ENCODE measurements at places on chromosomes 4 and X. TPM values are rescaled to one million over a fixed set of nuclear protein-coding genes. Genes with fewer than 3 reads are reported as not detected.

DNA sequence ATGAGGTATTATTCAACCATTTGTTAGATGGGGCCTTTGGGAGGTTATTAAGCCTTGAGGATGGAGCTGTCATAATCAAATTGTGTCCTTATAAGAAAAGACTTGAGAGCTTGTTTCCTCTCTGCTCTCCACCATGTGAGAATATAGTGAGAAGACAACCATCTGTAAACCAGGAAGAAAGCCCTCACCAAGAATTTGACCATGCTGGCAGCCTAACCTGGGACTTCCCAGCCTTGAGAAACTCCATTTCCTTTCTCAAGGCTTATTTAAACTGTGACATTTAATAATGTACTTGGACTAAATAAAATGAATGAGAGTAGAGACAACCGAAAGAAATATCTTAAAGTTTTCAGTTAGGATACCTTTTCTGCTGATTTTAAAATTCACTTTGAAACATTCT lies 83.7 kb upstream of the GC start:
- DNase-seq = no peak

Gene ETDB
- total RNA-seq = not detected

Gene IL13RA2
- total RNA-seq = 0.88 TPM

DNA sequence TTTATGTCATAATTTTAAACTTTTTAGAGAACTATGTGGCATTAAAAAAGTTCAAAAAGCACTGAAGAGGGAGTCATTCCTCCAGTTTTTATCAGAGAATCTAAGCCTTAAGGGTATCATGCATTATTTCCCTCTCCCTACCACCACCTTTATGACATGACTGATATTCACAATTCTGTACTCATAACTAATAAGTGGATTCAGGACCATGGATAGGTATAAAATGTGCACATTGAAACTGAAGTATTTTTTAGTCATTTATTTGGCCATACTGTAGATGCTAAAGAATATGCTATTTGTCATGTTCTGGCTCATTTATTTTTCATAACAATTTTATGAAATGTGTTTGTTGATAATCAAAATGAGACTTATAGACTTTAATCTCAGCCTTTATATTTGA lies 897.5 kb upstream of the AGA start:
- DNase-seq = no peak

GRCh38 chrX:18970465-18970864 lies 13.4 kb downstream of the PHKA2 start:
- DNase-seq = no peak

- no peak for DNase-seq
These were observed 148.0 kb upstream of the WDFY3 start for GRCh38 chr4:85114526-85114925.

GRCh38 chrX:126064901-126065541 lies 101.1 kb downstream of the DCAF12L2 start:
- DNase-seq = no peak

DNA sequence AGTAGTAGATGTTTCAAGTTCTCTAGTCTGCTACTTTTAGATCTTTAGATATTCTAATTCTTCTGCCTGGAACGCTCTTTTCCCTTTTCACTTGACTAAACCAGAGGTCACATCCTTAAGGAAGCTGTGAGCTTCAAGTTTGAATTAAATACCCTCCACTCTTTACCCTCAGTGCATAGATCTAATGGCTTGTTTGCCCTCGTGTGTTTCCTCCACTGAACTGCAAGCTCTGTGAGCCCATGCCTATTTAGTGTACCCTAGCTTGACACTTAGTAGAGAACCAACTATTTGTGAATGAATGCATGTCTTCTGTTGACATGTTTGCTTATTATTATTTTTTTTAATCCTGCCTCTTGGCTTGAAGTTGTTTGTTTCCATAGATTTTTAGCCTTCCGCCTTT lies 138.3 kb downstream of the PDE5A start:
- DNase-seq = no peak

Gene UGT2A3
- total RNA-seq = under 0.01 TPM

Gene IL13RA1
- total RNA-seq = 77.4 TPM

Gene ADRA2C
- total RNA-seq = 6.9 TPM

DNA sequence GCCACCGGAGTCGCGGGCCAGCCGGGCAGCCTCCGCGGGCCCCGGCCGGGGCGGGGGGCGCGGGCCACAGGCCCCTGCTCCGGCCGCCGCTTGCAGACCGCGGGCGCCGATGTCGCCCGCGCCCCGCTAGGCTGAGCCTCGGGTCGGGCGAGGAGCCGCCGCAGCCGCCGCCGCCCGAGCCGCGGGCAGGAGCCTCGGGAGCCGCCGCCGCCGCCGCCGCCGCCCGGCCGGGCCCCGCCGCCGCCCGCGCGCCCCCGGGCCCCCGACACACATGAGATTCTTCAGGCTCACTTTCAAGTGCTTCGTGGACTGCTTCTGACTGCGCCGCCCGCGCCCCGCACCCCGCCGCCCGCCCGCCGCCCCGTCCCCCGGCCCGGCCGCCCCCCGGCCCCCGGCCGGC lies 345 bp downstream of the SLC6A8 start:
- no peak for DNase-seq

- DNase-seq = no peak
These were observed 493.0 kb downstream of the TLL1 start for GRCh38 chr4:166366012-166366411.

DNA sequence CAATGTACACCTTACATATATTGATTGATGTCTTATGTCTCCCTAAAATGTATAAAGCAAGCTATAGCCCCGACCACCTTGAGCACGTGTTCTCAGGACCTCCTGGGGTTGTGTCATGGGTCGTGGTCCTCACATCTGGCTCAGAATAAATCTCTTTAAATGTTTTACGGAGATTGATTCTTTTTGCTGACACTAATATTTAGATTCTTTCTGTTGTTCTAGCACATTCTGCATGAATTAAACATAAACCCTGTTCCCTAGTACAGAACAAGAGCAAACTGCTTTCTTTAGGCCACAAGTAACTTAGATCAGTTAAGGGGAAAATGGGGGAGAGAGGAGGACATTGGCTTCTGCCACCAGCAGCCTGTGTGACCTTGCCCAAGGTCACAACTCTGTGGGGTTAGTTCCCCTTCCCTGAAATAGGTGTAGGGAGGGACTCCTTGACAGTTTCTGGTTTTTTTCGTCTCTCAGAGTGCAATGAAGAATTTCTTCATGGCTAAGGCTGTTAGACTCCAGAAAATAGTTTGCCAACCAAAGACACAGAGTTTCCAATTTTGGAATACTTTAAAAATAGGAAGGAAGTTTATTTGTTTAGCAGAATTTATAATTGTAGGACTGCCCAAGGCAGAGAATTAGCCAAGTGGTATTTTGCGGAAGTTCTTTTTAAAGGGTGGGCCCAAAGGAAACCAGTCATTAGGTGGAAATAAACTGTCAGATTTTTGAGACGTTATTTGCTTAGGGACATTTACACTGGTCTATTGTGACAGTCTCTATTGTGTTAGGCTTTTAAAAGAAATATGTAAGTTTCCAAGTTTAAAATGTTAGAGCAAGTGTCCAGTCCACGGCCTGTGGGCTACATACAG lies 29.4 kb downstream of the PTTG2 start:
- DNase-seq = no peak

All from breast epithelium (tissue), 4 donors.